ENCODE measurements at places on chromosomes 12 and 14.
A peak's percentile ranks its signal among the peaks of the same experiment; 100 is the strongest.

- DNase-seq, result no peak
Measured at GRCh38 chr14:22887260-22887989, 4.4 kb downstream of the REM2 start.

DNA sequence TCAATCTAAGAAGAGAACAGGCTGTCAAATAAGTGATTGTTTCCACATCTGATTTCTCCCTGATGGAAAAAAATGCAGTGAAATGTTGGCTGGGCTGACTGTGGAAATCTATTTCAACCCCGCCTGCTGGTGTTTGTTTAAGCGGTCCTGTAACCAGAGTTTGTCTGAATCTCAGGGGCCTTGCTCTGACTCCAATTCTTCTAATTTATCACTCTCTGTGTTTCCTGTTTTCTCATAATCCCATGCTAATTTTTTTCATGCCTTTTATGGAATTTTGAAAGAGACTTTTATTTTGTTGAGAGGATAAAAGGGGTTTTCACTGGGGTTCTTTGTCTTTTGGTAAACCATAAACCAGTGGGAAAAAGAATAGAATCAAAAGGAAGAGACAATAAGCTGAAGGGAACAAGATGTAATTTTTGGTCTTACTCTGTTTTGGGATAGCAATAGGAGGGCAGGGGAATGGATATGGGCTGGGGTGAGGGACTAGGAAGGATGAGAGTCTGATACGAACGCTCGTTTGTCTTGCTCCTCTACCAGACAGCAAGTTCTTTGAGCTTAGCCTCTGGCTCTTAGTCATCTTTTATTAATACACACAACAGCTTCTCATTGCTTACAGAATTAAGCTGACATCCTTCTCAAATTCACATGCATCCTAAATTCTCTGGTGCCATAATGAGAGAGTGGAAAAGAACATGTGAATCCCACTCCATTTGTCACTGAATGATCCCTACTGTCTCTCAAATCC, 8.0 kb upstream of the MGP start:
- DNase-seq, result no peak

DNA sequence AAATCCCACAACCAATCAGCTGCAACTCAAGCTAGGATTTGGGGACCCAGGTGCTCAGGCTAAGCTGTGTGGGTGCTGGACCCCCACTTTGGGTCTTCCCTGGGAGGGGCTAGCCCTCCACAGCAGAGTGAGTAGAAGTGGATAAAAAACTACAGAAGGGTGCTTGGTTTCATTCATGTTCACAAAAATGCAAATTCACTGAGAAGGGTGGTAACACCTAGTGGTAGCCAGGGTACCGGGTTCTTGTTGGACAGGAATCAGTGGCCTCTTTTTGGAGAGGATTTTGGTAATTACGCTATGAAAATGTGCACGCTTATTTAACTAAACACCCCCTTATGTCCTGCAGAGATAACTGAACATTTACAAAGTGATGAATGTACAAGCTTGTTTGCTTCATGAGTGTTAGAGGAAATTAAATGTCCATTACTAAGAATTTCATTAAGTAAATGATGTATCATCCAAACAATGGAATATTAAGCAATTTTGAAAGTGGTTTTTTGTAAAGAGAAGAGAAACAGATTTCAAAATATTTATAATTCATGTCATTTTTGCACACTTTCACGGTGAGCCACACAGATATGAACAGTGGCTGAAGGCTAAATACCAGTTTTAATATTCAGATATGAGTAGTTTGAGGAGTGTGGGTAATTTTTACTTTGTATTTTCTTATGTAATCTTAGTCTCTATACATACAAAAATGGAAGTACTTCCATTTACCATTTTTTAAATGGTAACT, 78.3 kb downstream of the DDX51 start:
- no peak for DNase-seq

DNA sequence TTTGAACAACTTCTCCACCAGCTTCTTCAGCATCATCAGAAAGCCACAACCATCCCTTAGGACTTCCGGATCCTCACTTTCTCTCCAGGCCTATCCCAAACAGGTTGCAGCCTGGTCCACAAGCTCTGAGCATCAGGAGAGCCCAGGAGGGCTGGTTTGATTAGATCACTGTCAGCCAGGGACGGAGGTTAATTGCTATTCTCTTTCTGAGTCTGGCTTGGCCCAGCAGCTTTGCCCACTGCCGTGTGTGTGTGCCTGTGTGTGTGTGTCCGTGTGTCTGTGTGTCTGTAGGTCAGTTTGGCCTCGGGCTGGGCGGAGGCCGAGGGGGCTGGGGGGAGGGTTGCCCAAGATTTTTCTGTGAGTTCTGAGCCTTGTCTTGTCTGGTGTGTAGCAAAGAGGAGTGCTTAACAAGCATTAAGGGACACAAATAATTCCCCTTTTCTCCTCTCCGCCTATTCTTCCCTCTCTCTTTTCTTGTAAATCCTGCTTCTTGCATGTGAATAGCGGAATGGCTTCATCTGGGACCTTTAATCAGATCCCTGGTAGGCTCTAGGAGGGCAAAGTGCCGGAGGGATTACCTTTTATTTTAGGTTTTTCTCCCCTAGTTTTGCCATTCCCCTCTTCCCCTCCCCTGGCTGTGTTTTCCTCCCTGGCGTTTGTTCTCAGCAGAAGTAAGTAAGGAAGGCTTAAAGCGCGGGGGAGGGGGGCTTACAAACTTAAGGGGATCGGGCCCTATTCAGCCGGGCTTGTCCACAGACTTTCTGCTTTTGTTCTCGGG, 138.2 kb upstream of the LHX5 start:
- no peak for DNase-seq

DNA sequence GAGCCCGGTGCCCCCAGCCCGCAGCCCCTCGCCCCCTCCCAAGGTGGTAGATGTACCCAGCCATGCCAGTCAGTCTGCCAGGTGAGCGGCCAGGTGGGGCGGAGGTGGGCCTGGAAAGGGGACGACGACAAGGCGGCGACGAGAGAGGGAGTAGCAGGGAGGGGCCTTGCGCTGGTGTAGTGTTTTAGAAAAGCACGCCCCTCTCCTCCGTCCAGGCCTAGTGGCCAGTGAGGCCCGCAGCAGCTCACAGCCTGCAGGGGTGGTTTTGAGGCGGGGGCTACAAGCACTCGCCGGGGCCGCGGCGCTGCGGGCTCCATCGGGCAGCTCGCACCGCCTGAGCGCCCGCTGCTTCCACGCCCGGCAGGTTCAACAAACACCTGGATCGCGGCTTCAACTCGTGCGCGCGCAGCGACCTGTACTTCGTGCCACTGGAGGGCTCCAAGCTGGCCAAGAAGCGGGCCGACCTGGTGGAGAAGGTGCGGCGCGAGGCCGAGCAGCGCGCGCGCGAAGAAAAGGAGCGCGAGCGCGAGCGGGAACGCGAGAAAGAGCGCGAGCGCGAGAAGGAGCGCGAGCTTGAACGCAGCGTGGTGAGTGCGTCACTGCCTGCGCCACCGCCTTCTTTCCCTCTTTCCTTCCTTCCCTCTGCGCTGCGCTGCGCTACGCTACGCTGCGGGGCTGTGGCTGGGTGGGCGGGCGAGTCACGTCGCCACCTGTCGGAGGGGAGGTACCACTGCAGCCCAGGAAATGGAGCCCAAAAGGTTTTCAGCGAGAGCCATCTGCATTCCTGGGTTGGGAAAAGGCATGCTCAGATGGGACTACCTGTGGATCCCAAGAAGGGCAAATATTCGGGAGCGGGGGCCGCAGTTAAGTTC, 5.9 kb upstream of the RNU7-1 start:
- peak; percentile 85 for DNase-seq

GRCh38 chr14:80095623-80096022, 115.7 kb downstream of the DIO2 start:
- DNase-seq, result no peak

- DNase-seq, result no peak
Measured at GRCh38 chr14:41606532-41607303, at the start of gene LRFN5. TSS of gene LRFN5 (plus strand) at chr14:41606876.

- no peak for DNase-seq
Measured at GRCh38 chr12:108914121-108914531, 34.2 kb downstream of the DAO start.

DNA sequence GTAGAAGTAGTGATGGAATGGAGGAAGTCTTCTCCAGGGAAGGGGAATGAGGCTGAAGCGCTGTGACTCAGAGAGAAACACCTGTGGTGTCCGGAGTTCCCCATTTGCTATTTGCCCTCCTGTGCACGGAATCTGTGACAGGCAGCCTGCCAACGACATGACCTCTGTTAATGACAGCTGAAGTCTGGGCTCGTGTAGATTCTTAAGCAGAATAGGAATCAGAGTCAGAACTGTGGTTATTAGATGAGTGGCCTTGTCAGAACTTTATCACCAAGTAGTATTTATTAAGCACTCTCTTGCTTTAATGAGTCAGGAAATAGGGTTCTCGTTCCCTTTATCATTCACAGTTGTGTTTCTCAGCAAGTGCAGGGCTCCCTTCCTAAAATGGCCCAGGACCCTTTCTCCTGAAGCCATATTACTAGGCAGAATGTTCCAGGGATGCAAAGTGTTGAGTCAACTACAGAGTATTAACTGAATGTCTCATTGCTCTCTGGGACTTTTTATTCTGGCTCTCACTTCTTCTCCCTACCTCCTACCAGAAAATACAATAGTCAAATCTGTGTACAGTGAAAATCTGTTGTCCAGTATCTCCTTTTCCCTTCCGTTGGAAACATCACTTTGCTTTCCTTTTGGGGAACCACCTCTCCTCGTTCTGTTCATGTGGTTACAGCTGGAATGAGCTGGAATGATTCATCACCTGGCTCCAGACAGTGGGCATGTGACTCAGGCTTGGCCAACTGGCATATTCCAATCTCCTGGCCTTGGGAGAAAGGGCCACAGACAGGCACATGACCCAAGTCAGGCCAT, 77.8 kb upstream of the MAX start:
- no peak for DNase-seq

DNA sequence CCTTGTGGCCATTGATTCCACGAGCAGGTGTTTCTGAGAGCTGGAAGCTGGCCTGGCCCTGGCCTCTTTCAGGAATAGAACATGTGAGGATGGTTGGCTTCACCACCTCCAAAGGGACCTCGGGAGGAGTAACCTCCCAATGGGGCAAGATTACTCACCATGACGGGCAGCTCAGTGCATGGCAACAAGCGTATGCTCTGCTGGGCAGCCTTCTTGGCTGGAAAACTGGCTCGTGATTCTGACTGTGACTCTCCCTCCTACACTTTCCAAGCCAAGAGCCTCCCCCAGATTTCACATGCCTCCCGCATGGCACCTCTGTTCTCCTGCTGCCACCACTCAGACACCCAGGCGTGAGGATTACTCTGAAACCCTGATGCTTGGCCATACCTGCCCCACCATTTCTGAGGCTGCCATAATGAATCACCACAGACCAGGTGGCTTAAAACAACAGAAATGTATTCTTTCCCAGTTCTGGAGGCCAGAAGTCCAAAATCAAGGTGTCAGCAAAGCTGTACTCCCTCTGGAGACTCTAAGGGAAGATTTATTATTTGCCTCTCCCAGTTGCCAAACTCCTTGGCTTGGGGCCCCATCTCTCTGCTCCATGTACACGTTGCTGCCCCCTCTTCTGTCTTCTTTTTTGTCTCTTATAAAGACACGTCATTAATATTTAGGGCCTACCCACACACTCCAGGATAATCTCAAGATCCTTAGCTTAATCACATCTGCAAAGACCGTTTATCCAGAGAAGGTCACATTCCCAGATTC, 215.9 kb downstream of the CHST11 start:
- DNase-seq, result no peak

GRCh38 chr12:113838896-113839295, 127.2 kb downstream of the RBM19 start:
- DNase-seq, result no peak

- DNase-seq, result no peak
Measured at GRCh38 chr12:52186118-52186840, 5.5 kb downstream of the KRT80 start.

- no peak for DNase-seq
Measured at GRCh38 chr14:68757618-68758081, 35.2 kb downstream of the ZFP36L1 start.

DNA sequence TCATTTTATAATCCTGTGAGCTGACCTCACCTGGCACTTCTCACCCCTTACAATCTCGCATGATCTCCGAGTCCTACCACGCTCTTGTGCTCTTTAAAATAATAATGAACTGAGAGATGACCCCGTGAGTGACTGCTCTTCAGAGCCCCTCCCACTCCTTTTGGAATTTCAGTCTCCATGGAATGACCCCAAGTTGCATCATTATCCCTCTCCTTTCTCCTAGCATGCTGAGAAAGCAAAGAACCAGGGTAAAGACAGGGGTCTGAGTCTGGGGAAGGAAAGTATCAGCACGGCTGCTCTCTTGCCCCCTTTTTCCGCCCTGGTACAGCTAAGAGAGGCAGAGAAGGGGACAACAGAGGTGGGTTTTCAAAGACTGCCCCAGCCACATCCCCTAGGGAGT, 178.3 kb upstream of the PLEKHA5 start:
- DNase-seq, result no peak

DNA sequence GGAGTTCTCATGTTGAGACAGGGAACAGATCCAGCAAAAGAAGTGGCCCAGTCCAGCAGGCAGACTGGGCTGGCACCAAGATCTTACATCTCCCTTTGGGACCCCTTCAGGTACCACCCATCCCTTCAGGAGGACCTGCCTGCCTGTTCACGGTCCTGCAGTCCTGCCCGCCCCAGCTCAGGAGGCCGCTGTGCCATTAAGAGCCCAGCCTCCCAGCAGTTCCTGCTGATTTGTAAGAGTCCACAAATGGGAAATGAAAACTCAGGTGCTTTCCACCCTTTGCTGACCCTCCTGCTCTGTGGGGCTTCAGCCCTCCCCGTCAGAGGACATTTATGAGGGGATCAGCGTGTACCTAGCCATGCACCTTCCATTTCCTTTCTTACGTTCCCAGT, 39.5 kb downstream of the C14orf132 start:
- DNase-seq, result no peak

- no peak for DNase-seq
Measured at GRCh38 chr12:111287125-111287900, 81.6 kb downstream of the PHETA1 start.

- no peak for DNase-seq
Measured at GRCh38 chr14:102905116-102906108, 17.1 kb upstream of the AMN start.

- no peak for DNase-seq
Measured at GRCh38 chr12:26878661-26879119, 45.7 kb upstream of the ITPR2 start.

GRCh38 chr14:92676403-92677086, 71.9 kb downstream of the LGMN start:
- no peak for DNase-seq

GRCh38 chr12:71710276-71711125, 24.6 kb downstream of the TMEM19 start:
- no peak for DNase-seq

GRCh38 chr14:85921241-85921640, 391.3 kb downstream of the FLRT2 start:
- DNase-seq, result no peak

DNA sequence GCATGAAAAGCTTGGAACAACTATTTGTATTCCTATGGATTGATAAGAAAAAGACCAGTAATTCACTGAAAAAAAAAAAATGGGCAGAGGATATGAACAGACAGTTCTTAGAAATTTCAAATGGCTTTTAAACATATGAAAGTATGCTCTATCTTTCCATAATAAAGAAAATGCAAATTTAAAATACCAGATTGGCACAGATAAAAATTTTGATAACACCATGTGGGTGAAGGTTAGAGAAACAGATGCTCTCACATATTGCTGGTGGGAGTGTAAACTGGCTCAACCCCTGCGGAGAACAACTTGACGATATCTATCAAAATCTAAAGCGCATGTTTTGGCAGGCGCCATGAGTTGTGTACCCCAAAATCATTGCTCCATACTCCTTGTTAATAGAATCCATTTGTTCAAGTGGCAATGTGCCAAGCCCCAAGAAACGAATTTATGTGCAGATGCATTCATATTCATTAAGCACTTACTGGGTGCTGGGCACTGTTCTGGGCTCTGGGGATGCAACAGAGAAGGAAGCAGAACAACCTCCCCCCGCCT, 29.5 kb upstream of the TMPO start:
- no peak for DNase-seq

All from stimulated activated CD8-positive, alpha-beta memory T cell treated with anti-CD3 and anti-CD28 coated beads, Interleukin-15, amount 100 ng/mL, for 4 hours (primary cell).